ENCODE measurements at places on chromosomes 12 and 14.

DNA sequence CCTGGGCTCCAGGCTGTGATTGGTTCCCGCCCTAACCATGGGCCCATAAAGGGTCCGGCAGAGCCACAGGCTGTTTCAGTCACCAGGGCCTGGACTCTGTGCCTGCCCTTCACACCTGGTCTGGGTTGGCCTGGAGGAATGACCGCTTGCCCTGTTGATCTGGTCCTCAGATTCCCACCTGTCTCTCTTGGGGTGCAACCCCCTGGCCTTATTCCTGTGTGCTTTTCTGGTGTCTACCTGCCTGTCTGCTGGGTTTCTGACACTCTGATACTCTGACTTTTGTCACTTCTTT is 2.9 kb upstream of the KRT83 start:
- DNase-seq = no peak

GRCh38 chr12:550473-551260 is 90.9 kb downstream of the B4GALNT3 start:
- DNase-seq = no peak

GRCh38 chr12:76813972-76814371 is 50.1 kb downstream of the ZDHHC17 start:
- no peak for DNase-seq

GRCh38 chr12:29544428-29545101 is 47.1 kb upstream of the OVCH1 start:
- no peak for DNase-seq

DNA sequence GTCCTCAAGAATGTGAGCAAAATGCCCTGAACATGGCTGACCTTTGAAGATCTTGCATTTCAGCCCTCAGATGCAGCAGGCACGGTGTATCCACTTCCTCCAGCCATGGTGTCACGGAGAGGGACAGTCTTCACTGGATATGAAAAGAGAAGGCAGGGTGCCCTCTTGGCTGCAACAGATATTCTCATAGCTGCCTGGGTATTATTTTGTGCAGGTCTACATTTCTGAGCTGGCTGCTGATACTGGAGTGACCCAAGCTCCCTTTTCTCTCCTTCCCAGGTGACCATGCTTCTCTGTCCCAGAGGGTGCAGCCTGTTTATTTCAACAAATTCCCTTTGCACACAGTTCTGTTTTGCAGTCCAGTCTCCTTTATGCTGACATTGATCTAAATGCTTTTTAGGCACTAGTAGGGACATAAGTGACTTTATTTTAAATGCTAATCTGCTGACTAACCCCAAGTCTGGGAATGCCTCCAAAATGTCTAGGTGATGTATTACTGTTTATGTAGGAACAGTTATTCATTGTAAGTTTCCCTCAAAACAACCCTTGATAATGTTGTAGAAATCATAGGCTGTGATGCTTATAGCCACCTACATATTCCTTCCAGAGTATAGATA is 17.4 kb upstream of the PYGL start:
- no peak for DNase-seq

DNA sequence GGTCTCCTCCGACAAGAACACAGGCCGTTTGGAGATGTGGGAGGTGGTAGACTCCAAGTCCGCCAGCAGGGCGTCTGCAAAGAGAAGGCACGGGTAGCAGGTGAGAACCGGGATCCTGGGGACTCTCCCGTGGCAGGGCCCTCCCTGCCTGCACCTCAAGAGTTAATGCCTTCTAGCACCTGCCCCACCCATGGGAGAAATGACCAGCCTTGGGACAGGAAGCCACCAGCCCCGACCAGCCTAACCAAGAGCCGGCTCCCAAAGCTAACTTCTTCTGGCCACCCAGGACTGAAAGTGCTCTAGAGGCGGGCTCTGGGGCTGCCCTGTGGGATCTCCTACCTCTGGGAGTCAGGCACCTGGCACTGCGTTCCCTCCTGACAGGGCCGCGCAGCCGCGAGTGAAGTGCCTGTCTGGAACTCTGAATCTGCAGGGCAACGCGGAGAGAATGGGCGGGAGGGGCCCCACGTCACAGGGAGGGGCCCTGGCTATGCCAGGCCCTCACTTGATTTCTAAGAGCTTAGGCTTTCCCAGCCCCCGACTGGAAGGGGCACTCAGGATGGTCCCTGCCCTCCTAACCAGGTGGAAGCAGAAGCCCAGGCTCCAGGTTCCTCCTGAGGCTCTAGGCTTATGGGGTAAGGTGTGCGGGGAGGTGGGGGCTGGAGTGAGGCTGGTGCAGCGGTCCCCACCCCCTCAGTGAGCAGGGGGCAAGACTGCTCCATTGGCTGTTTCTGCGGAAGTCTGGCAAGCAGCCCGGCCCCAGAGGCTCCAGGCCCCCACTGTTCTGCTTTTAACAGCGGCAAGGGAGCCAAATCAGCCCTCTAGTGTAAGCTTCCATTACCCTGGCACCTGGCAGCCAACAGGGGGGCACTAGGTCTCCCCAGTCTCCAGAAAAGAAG is 23.6 kb upstream of the RPLP0 start:
- DNase-seq = no peak

- DNase-seq = no peak
These were observed 19.1 kb downstream of the PGAM5 start for GRCh38 chr12:132729541-132730320.

DNA sequence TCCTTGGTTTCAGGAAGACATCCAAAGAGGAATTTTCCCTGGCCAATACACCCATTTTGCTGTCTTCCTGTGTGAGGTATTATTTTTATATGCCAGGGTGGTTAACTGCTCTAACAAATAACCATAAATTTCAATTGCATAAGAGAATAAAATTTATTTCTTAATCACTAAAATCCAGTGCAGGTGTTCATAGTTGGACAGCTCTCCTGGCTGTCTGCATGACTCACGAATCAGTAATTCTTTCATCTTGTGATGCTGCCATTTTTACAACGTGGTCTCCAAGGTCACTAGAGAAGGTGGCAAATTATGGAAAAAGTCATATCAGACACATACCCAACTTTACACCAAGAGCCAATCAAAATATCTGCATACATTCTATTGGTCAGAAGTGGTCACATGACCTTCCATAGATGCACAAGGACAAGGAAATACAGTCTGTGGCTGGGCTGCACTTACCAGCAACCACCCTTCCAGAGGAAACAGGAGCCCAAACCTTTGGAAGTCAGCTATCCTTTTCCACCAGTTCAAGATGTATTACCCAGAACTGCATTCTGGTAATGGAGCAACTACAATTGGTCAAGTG is 193.5 kb upstream of the PLEKHG7 start:
- DNase-seq = no peak

GRCh38 chr14:58946431-58946830 is 242.0 kb upstream of the DAAM1 start:
- no peak for DNase-seq

GRCh38 chr14:75827331-75827730 is 154.5 kb downstream of the TGFB3 start:
- no peak for DNase-seq
